Smooth muscle cell of bladder (primary cell): ENCODE measurements at places on chromosomes 16 and 17. TPM values are rescaled to one million over a fixed set of nuclear protein-coding genes. Genes with fewer than 3 reads are reported as not detected.

The TP53TG3F gene
- total RNA-seq, result not detected in 2 replicates

The ABCA9 gene
- total RNA-seq, result 6.8 and 10.0 TPM in 2 replicates

The RCVRN gene
- total RNA-seq, result 0.28 and 0.37 TPM in 2 replicates

The POLR3K gene
- 3.6 and 4.0 TPM in 2 replicates for total RNA-seq

The HS3ST3A1 gene
- 4.1 and 7.4 TPM in 2 replicates for total RNA-seq

The NAT9 gene
- 34.6 and 44.1 TPM in 2 replicates for total RNA-seq
